ENCODE measurements at places on chromosomes 4 and X. TPM values are rescaled to one million over a fixed set of nuclear protein-coding genes. Genes with fewer than 3 reads are reported as not detected.
A peak's percentile ranks its signal among the peaks of the same experiment; 100 is the strongest.

GRCh38 chr4:90648791-90649190, 521.6 kb downstream of the CCSER1 start:
- no peak for DNase-seq
- H3K27me3 ChIP-seq = no peaks in the 10 kb centered on the region
- H3K27ac ChIP-seq = peak overlapping the region; percentile 35
- H3K36me3 ChIP-seq = no peaks in the 10 kb centered on the region
- H3K4me3 ChIP-seq = no peak overlapping the region

GRCh38 chr4:39330353-39330752, 35.8 kb downstream of the RFC1 start:
- peaks cover 12% of the 10 kb centered on the region for H3K4me1 ChIP-seq
- no peak for DNase-seq
- H3K4me3 ChIP-seq = no peak overlapping the region
- H3K27me3 ChIP-seq = no peaks in the 10 kb centered on the region
- H3K27ac ChIP-seq = no peak overlapping the region
- peaks cover 27% of the 10 kb centered on the region for H3K36me3 ChIP-seq

DNA sequence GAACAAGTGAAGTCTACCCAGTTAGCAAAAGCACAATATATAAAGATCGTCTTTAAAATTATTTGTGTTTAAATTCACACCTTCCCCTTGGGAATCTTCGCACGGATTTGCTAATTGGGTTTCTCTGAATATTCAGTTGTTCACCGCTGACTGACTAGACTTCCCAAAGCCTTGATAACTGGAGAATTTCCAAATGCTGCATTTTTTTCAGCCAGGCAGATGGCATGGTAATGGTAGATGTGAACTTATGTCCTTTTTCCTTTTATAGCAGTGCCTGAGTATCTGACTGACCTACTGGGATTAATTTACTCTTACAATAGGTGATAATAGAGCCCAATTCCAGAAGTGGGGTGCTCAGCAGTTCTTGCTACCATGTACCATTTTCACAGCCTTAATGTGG, 548.1 kb downstream of the PACRGL start:
- no peak overlapping the region for H3K27ac ChIP-seq
- no peak overlapping the region for H3K4me3 ChIP-seq
- H3K27me3 ChIP-seq = no peaks in the 10 kb centered on the region
- DNase-seq = no peak

DNA sequence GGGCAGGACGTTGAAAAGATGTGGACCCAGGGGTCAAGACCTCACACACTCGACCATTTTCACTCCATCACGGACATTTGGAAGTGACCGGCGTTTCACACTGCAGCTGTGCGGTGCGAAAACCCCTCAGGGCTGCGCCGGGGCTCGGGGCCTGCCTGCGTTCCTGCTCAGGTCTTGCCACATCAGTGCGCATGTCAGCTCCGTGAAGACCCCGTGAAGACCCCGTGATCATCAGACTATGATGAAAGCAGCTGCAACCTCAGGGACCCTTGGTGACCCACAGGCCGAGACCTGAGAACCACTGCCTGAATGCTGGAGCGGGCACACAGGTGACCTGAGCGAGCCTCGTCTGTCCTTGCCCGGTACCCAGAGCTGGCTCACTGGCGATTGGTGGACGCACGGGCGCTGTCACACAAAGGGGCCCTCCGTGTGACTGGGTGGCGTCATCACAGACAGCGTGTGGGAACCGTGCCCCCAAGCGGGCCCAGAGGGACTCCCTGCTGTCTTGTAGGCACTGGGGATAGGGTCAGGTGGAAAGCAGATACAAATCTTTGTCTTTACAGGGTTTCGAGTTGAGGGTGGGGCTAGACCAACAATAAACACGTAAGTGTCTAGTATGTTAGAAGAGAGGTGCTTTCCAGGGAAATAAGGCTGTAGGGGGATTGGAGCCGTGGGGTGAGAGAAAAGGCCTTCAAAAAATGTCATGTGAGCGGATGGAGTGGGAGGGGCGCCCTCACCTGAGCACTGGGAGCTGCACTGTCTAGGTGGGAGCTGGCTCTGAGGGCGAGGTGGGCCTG, 12.7 kb downstream of the MSANTD1 start:
- H3K36me3 ChIP-seq = no peaks in the 10 kb centered on the region
- DNase-seq = no peak
- H3K4me1 ChIP-seq = no peaks in the 10 kb centered on the region
- no peaks in the 10 kb centered on the region for H3K27me3 ChIP-seq
- H3K4me3 ChIP-seq = no peak overlapping the region

DNA sequence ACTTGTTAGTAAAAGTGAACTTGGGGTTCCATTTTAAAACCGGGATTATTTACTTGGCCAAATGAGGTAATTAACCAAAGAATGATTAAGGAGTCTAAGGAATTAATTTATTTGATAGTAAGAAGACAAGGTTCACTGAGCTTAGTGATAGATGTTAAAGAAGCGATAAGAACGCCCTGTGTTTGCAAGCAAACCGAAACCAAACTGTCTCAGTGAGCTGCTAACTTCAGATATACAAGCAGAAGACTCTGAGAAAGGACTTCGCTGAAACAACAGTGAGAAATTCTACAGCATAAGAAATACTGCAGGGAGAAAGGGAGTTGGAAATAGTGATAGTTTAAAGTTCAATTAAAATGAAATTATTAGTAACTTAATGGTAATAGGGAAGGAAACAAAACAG, 37.6 kb upstream of the SHISA3 start:
- peaks cover 30% of the 10 kb centered on the region for H3K27me3 ChIP-seq
- DNase-seq = no peak
- H3K36me3 ChIP-seq = no peaks in the 10 kb centered on the region
- H3K27ac ChIP-seq = no peak overlapping the region

The HGFAC gene
- 0.51 TPM for total RNA-seq

The KLF8 gene
- total RNA-seq = 5.0 TPM

The AGTR2 gene
- total RNA-seq = not detected

The IL13RA2 gene
- total RNA-seq = not detected

The BST1 gene
- 0.24 TPM for total RNA-seq

Measured in activated T-cell treated with anti-CD3 and anti-CD28 coated beads, Interleukin-2, amount 50 U/mL, for 72 hours (primary cell).